ENCODE measurements at places on chromosomes 5 and 9.

DNA sequence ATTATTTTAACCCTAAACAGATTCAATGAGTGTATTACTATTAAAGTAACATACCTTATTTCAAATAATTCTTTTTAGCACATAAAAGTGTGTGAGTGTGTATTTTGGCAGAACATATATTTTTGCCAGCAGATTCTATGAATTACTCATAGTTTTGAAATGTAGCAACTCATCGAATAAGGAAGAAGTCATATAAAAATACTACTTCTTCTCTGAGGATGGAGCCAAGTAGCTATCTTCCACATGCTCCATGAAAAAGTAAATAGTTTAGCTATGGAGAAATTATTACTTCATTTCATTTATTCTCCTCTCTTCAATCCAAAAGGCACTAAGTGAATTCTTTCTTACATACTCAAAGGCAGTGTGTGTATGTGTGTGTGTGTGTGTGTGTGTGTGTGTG is 1090.4 kb upstream of the CDH6 start:
- no peak overlapping the region for H3K4me3 ChIP-seq
- no peaks in the 10 kb centered on the region for H3K36me3 ChIP-seq
- DNase-seq, result no peak
- H3K27me3 ChIP-seq, result no peaks in the 10 kb centered on the region
- H3K27ac ChIP-seq, result no peak overlapping the region

DNA sequence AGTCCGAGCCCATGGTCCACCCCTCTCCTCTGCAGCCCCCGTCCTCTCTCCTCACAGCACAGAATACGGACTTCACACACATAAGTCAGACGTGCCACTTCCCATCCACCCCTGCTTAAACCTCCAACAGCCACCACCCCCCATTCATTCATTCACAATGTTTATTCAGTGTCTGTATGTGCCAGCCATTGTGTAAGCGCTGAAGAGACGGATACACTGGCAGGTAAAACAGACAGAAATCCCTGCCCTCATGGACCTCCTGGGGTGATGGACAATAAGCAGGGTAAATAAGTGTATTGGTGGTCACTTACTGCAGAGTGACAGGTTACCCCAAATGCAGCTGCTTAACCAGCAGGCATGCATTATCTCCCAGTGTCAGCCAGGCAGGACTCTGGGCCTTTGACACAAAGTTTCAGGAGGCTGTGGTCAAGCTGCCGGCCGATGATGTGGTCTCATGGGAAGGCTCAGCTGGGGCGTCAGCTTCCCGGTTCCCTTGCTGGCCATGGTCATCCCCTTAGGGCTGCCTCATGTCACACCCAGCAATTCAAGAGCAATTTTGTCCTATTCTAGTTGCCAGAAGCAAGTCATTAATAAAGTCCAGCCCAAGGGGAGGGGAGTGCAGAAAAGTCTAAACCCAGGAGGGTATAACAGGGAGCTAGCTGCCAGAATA is 1.8 kb upstream of the PAXX start:
- DNase-seq, result no peak
- no peak overlapping the region for H3K4me3 ChIP-seq
- no peaks in the 10 kb centered on the region for H3K27me3 ChIP-seq
- no peak overlapping the region for H3K27ac ChIP-seq
- H3K36me3 ChIP-seq, result peaks cover 10% of the 10 kb centered on the region
- H3K4me1 ChIP-seq, result peaks cover 39% of the 10 kb centered on the region

DNA sequence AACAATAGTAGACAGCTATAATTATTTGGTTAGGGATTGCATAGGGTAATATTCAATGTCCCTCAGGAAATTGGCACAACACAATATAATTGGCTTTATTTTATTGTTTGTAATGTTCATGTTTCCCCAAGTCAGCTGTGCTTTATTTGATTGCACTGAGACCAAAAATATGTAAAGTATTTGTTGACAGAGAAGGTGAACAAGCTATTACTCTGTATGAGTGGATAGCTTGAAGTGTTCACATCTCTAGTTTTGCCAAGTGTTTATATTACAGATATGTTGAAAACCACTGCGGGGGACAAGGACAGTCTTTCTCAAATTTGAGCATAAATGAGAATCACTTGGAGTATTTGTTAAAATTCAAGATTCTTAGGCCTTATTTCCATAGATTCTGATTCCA is 83.3 kb downstream of the RAB3C start:
- no peak overlapping the region for H3K4me3 ChIP-seq
- H3K36me3 ChIP-seq, result no peaks in the 10 kb centered on the region
- no peaks in the 10 kb centered on the region for H3K4me1 ChIP-seq

DNA sequence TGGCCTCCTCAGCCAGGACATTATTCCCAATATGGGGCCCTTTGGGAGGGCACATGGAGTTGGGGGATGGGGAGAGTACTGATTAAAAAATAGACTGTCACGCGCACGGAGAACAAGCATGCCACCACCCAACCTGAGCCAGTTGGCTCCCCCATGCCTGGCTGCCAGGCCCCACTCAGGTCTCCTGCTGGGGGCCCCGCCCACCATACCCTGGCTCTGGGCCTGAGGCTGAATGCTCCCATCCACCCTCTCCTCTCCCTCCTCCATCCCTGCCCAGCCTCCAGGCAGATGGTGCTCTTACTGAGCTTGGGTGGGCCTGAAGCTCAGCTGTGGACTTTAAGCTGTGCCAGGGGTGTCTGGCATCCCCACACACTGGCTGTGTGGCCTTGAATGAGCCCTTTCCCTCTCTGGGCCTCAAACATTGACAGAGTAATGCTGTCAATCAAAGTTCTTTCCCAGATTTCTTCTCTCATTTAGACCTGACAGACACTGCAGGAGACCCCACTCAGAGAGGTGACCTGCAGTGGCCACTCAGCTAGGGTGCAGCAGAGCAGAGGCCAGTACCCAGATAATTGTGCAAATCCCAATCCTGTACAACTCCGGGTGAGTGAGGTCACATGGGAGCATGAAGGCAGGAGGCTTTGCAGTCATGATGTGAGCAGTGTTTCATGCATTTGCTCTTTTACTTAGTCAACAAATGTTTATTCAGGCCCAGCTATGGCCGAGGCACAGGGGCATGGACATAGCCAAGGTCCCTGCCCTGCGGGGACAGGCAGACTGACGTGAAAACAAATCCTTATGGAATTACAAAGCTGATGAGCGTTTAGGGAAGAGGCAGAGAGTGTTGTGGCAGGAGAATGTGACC is 9.8 kb upstream of the SYNPO start:
- H3K4me1 ChIP-seq, result peaks cover 4% of the 10 kb centered on the region
- H3K36me3 ChIP-seq, result no peaks in the 10 kb centered on the region
- DNase-seq, result no peak
- peaks cover 2% of the 10 kb centered on the region for H3K27me3 ChIP-seq
- H3K27ac ChIP-seq, result no peak overlapping the region

DNA sequence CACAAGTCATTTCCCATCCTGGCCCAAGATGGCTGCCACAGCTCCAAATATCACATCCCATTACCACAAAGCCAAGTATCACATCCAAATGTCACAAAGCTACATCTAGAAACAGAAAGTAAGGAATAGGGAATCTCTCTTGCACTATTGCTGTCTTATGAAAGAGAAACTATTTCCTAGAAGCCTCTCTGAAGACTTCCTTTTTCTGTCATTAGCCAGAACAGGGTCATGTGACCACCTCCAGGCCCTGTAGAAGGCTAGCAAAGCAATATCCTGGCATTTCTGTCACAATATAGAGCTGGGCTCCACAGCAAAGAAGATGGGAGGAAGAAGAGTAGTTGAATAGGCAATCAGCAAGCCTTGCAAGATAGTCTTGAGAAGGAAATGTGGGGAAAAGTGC is 99.2 kb downstream of the SH3TC2 start:
- H3K27me3 ChIP-seq, result no peaks in the 10 kb centered on the region
- H3K4me3 ChIP-seq, result no peak overlapping the region
- peaks cover 2% of the 10 kb centered on the region for H3K4me1 ChIP-seq
- H3K27ac ChIP-seq, result no peak overlapping the region
- DNase-seq, result no peak

DNA sequence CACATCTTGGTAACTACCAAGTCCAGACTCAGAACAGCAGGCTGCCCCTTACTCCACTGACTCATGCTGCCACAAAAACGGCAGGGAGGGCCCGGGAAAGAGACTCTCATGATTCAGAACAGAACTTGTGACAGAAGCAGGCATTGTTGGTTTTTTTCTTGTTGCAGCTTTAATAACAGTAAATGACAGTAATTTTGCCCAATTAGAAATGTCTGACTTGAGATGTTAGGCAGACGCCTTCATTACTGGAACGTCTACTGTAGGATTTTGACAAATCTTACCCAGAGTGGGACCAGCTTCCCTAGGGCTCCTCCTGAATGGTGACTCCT is 77.9 kb downstream of the SEMA5A start:
- no peak for DNase-seq
- H3K4me1 ChIP-seq, result no peaks in the 10 kb centered on the region
- no peak overlapping the region for H3K27ac ChIP-seq

- no peaks in the 10 kb centered on the region for H3K36me3 ChIP-seq
- H3K4me1 ChIP-seq, result no peaks in the 10 kb centered on the region
- H3K27ac ChIP-seq, result no peak overlapping the region
- no peak for DNase-seq
Observed at GRCh38 chr5:44486591-44486990, 97.4 kb upstream of the FGF10 start.

DNA sequence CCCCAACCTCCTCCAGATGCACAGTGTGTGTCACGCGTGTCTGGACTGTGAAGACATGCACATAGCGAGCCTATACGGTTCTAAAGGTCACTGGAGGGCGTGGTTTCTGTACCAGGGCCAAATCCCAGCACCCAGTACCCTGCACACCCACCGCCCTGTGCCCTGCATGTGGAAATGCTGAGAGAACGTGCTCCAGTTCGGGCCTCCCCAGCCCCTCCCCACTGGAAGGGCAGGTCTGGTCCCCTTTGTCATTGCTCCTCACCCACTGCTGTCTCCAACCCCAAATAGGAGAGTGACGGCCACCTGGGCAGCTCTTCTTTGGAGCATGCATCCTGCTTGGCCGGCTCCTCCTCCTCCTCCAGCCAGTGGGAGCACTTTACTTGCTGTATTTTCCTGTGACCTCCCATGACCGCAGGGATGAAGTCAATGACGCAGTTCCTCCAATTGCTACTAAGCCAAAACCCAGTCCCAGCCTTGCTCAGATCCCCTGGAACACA is 116.7 kb downstream of the WNK2 start:
- no peaks in the 10 kb centered on the region for H3K36me3 ChIP-seq
- no peak for DNase-seq
- no peak overlapping the region for H3K4me3 ChIP-seq
- H3K27me3 ChIP-seq, result no peaks in the 10 kb centered on the region
- peaks cover 12% of the 10 kb centered on the region for H3K4me1 ChIP-seq
- H3K27ac ChIP-seq, result no peak overlapping the region

DNA sequence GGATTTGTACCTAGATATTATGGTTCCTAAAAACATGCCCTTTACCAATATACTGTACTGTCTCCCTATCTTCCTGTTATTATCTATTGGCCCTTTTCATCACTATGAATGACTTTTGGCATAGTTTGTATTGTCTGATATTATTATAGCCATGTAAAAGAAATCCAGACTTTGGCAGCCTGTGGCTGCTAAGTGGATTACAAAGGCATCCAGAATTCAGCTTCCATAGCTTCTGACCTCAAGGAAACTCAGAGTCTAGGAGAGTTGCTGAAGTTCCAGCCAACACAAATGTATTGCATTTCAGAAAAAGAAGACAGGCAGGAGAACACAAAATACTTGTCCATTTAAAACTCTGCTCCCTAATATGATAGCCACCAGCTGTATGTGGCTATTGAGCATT is 319.2 kb upstream of the MPDZ start:
- H3K27me3 ChIP-seq, result no peaks in the 10 kb centered on the region
- no peaks in the 10 kb centered on the region for H3K36me3 ChIP-seq
- no peaks in the 10 kb centered on the region for H3K4me1 ChIP-seq
- DNase-seq, result no peak
- H3K4me3 ChIP-seq, result no peak overlapping the region
- no peak overlapping the region for H3K27ac ChIP-seq

- no peaks in the 10 kb centered on the region for H3K36me3 ChIP-seq
- H3K27ac ChIP-seq, result no peak overlapping the region
- DNase-seq, result no peak
- H3K27me3 ChIP-seq, result no peaks in the 10 kb centered on the region
- no peaks in the 10 kb centered on the region for H3K4me1 ChIP-seq
- no peak overlapping the region for H3K4me3 ChIP-seq
Observed at GRCh38 chr5:57128325-57128724, 45.5 kb upstream of the GPBP1 start.

DNA sequence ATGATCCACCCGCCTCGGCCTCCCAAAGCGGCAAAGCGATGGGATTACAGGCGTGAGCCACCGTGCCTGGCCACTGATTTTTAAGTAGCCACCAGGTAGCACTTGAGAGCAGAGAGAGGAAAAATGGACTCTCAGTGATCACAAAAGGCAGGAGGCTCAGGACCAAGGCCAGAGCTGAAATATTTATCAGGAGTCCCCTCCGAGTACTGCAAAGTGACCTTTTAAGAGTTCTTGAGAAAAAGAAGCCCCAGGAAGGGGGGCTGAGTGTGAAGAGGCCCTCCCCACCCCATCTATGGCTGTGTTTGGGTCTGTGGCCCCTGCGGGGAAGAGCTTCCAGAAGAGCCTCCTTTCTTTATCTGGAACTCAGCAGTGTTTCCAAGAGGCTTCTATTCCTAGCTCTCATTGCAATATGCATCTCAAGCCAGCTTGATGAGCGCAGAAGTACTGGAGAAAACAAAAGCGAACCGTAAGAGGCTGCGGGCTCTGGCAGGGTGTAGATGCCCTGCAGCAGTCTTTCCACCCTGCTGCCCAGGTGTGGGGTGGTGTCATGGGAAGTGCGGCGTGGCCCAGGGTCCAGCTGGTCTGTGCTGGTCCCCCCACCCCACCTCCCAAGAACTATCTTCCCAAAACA is 75.5 kb upstream of the CDK20 start:
- H3K36me3 ChIP-seq, result no peaks in the 10 kb centered on the region
- H3K27ac ChIP-seq, result no peak overlapping the region
- H3K27me3 ChIP-seq, result no peaks in the 10 kb centered on the region
- peaks cover 4% of the 10 kb centered on the region for H3K4me1 ChIP-seq
- no peak overlapping the region for H3K4me3 ChIP-seq
- DNase-seq, result no peak

DNA sequence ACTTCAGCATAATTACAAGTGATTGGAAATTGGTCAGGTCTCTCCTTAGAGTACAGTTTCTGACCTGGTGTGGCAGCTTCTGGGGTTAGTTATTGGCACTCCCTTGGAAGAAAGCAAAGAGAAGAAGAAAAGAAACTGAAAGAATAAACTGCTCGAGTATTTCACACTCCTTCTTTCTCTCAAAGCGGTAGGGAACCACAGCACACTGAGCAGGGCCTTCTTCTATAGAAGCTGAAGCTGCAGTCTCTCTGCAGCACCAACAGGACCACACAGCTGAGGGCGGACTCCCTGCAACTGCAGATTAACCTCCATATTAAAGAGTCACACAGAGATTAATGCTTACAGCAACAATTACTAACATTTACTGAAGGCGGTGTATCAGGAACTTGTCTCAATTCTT is 152.0 kb downstream of the TRPM6 start:
- peaks cover under 1% of the 10 kb centered on the region for H3K27me3 ChIP-seq
- H3K27ac ChIP-seq, result no peak overlapping the region
- DNase-seq, result no peak
- H3K36me3 ChIP-seq, result no peaks in the 10 kb centered on the region
- no peak overlapping the region for H3K4me3 ChIP-seq

GRCh38 chr9:72193478-72193881 is 44.2 kb downstream of the GDA start:
- H3K27ac ChIP-seq, result no peak overlapping the region
- H3K4me3 ChIP-seq, result no peak overlapping the region
- H3K27me3 ChIP-seq, result peaks cover 9% of the 10 kb centered on the region
- H3K36me3 ChIP-seq, result no peaks in the 10 kb centered on the region
- no peaks in the 10 kb centered on the region for H3K4me1 ChIP-seq
